ENCODE measurements at places on chromosomes 16 and 17. TPM values are rescaled to one million over a fixed set of nuclear protein-coding genes. Genes with fewer than 3 reads are reported as not detected.

- no peak for DNase-seq
Observed at GRCh38 chr17:74211141-74211911, 2.0 kb upstream of the TTYH2 start.

- peak; percentile 85 for DNase-seq
Observed at GRCh38 chr17:33674685-33675084, 381.6 kb upstream of the ASIC2 start.

SNX20 gene
- not detected for total RNA-seq

GRCh38 chr17:82577300-82577699 is 57.8 kb downstream of the FOXK2 start:
- no peak for DNase-seq

DNA sequence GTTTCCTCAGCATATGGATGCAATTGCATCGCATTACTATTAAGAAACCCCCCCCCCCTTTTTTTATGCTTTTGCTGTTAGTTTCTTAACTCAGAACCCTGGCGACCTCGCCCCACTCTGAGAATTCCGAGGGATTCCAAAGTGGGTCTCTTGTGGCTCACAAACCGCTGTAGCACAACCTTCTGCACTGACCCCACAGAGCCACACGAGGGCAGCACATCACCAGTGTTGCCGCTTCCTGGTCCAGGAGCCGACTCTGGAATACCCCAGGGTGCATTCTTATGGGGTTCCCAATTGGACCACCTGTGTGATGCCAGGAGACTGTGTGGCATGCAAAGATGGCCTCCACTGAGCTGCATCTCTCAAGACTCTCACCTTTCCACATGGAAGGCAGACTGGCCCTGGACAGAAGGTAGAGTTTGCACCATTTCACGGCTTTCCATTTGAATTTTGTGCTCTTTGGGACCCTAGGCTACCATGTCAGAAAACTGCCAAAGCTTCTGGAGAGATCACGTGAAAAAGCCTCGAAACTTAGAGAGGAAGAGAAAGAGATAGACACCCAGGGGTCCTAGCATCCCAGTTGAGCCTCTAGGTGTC is 432.7 kb upstream of the ASIC2 start:
- DNase-seq, result peak; percentile 88

- no peak for DNase-seq
Observed at GRCh38 chr17:376936-377863, 24.6 kb upstream of the RPH3AL start.

DNA sequence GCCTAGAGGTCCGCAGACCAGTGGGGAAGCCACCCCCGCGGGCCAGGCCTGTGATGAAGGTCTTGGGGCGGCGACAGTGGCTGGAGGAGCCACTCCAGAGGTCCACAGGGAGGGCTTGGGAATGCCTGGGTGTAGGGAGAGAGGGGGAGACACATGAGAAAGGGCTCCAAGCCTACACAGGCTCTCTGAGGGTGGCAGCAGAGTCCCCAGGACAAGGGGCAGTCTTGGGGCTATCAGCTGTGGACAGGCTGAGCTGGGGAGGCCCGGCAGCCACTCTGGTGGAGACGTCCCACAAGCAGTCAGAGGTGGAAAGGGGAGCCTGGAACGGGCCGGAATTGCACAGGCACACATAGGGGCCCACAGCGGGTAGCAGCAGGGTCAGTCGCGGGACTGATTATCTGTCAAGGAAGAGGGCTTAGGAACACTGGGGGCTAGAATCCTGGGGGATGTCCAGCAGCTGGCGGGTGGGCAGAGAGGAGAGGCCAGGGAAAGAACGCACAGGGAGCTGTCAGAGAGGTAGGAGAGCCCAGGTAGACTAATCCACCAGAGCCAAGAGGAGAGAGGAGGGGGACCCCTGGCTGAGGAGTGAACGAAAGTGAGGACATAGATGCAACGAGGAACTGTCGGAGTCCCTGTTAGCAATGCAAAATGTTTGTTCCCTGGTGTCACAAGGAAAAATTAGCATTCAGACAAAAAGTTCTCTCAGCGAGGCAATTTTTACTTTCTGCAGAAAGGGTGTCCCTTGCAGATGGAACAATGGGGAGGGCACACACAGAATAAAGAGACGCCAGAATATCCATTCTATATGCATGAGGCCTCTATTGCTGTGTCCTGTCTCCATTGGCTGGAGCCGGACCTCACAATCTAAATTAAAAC is 93.9 kb upstream of the DNAH17 start:
- DNase-seq, result no peak

CAMKK1 gene
- total RNA-seq, result 7.6 TPM

ARHGAP23 gene
- 107 TPM for total RNA-seq

CREBBP gene
- 66.1 TPM for total RNA-seq

KRTAP3-2 gene
- not detected for total RNA-seq

DNA sequence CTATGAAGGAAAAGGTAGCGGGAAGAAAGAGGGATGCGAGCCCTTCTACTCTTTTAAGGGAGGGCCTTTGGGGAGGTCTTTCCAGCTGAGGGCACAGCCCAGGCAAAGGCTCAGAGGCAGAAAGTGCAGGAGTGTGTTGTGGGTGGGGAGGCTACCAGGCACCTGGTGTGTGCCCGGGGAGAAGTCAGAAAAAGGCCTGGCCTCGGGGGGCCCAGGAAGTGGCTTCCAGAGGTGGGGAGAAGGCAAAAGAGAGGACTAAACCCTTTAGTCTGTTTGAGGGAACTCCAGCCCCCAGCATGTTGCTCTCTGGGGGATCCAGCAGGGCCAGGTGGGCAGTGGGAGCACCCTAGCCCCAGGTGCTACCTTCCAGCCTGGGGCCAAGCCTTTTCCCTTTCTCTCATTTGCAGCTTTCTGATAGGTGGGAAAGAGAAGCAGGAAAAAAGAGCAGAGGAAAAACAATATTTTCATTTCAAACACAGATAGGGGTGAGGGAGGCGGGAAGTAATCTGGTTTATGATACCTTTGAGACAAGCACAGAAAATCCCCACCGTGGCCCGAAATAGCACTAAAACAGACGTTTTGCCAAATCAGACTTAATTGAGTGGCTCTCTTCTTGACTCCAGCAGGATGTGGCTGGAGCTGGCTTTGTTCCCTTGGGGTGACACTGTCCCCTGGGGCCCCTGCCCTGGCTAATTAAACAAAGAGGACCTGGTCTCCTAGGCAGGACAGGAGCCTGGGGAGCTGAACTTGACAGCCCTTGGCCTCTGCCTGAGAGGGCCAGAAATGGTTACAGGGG is 10.4 kb downstream of the RAI1 start:
- DNase-seq, result no peak

DNA sequence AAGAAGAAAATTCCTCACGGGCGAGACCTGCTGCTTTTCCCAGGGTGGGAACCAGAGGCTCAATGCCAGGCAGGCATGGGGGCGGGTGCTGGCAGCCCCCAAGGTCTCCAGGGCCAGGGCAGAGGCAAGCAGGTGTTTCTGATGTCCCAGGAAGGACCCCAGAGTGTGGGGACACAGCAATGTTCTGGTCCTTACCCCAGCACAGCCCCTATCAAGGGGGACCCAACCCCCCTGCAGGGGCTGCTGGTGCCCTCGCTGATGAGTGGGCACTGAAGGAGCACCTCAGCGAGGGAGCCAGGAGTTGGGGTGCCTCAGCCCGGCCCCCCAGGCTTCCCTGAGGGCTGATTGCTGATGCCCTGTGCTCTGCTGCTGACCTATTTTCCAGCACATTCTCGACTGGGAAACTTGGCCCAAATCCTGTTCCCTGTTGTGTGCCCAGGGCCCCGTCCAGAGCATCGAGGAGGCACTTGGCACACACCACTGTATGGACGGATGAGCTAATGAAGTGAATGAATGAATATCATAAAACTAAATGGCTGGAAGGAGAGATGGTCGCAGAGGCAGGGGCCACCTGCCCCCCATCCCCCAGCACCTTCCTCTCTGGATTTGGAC is 2.8 kb downstream of the DBNDD1 start:
- DNase-seq, result no peak

GRCh38 chr17:17983376-17983775 is 10.7 kb downstream of the DRC3 start:
- no peak for DNase-seq

- DNase-seq, result no peak
Observed at GRCh38 chr17:37671028-37671823, 28.0 kb upstream of the DDX52 start.

DNA sequence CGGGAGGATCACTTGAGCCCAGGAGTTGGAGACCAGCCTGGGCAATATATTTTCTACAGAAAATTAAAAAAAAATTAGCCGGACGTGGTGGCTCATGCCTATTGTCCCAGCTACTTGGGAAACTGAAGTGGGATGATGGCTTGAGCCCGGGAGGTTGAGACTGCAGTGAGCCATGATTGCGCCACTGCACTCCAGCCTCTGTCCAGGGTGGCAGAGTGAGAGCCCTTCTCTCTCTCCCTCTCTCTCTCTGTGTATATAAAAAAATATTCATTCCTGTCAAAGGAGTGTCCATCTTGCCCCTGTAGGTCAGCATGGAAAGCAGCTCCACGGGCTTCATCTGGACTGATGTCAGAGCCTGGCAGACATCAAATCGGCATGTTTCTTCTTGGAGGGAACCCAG is 31.2 kb downstream of the MGAT5B start:
- DNase-seq, result no peak

DNA sequence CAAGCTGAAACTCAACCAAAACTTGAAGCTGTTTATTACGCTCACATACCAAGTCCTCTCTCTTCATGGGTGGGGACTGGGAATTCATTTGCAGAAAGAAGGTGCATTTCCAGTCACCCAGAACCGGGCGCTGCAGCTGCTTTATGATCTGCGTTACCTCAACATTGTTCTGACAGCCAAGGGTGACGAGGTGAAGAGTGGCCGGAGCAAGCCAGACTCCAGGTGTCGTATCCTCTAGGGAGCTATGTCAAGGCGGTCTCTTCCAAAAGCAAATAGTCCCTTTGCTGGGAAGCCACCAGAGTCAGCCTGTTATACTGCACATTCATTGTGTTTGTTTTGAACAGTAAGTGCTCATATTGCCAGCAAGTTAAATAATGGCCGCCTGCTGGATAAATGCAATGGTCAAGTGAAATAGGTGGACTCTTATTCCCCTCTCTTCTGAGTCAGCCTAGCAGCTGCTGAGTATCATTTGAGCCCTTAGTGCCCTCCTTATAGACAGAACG is 12.7 kb downstream of the COG1 start:
- DNase-seq, result no peak

DNA sequence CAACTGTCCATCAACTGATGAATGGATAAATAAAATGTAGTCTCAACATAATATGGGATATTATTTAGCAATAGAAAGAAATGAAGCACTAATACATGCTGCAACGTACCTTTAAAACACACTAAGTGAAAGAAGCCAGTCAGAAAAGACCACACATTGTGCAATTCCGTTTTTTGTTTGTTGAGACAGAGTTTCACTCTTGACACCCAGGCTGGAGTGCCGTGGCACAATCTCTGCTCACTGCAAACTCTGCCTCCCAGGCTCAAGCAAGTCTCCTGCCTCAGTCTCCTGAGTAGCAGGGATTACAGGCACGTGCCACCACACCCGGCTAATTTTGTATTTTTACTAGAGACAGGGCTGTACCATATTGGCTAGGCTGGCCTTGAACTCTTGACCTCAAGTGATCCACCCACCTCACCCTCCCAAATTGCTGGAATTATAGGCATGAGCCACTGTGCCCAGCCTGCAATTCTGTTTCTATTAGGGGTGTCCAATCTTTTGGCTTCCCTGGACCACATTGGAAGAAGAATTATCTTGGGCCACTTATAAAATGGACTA is 40.1 kb downstream of the SCNN1B start:
- no peak for DNase-seq

- no peak for DNase-seq
Observed at GRCh38 chr16:85853547-85854545, 45.1 kb upstream of the IRF8 start.

DNA sequence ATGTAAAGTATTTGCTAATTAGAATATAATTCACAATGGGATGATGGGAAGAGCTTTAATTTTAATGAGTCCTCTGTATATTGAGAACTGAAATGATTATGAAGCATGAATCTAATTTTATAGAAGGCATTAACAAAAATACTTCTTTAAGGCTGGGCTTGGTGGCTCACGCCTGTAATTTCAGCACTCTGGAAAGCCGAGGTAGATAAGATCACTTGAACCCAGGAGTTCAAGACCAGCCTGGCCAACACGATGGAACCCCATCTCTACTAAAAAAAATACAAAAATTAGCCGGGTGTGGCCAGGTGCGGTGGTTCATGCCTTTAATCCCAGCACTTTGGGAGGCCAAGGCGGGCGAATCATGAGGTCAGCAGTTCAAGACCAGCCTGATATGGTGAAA is 12.0 kb downstream of the CDK12 start:
- no peak for DNase-seq

TNFRSF17 gene
- total RNA-seq, result not detected

DNA sequence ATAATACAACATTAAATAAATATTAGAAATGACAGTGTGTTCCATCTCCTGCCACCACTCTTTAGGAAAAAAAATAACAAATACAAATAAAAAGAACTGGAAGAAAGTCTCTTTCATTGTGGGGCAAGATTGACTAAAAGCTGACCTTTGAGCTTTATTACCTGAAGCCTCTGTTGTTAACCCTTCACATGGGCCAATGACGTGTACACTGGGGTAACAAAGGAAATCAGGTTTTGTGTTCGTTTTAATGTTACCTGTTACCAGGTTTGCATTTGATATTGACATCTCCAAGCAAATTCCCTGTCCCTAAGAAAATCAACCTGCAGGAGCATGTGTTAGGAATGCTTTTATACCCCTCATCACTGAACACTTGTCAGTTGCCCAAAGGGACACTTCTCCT is 39.0 kb downstream of the NLK start:
- DNase-seq, result no peak

DNA sequence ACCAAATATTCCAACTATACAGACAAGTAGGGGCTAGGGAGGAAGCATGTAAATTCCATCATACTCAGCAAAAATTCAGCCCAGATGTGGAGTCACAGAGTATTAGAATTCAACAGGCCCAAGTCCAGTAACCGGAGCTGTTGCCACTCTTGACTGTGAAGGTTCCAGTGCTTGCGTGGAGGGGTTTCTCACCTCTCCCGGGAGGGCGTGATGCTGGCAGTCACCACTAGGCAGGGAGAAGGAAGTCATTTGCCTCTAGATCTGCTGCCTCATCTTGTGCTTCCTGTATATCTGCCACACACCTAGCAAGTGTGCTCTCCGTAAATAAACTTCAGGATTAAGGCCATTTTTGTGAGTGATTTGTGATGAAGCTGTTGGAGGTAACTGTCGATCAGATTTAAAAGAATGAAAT is 1.0 kb upstream of the CKLF start:
- DNase-seq, result no peak

NGFR gene
- 8.1 TPM for total RNA-seq

- no peak for DNase-seq
Observed at GRCh38 chr17:8870406-8871040, 3.0 kb upstream of the PIK3R6 start.

DNA sequence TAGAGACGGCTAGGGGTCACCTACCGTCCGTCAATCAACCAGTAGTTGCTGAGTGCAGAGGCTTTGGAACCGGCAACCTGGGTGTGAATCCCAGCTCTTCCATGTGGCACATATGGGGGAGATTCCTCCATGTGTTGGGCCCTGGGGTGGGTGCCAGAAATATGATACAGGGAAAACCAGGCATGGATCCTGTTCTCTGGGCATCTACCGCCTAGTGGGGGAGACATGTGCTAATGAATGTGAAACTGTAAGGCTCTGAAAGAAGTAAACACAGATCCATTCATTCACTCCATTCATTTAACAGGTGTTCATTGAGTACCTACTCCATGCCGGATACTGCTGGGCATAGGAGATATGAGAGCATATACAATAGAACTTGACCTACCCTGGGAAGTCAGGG is 39.5 kb upstream of the SDK2 start:
- DNase-seq, result no peak

SSTR5 gene
- 0.56 TPM for total RNA-seq

GRCh38 chr17:39928858-39929645 is 1.5 kb downstream of the LRRC3C start:
- no peak for DNase-seq
